H9 (cell line): ENCODE measurements at places on chromosomes 3 and 15. TPM values are rescaled to one million over a fixed set of nuclear protein-coding genes. Genes with fewer than 3 reads are reported as not detected.
A peak's percentile ranks its signal among the peaks of the same experiment; 100 is the strongest.

FOXB1 gene
- total RNA-seq: 3.5 and 3.7 TPM in 2 replicates

DAZL gene
- 21.2 and 21.7 TPM in 2 replicates for total RNA-seq

RHOV gene
- 3.9 and 4.3 TPM in 2 replicates for total RNA-seq

CCDC54 gene
- total RNA-seq: not detected in 2 replicates

TGM5 gene
- total RNA-seq: not detected in 2 replicates

UBP1 gene
- total RNA-seq: 101 and 103 TPM in 2 replicates

COL6A6 gene
- 0.07 and 0.11 TPM in 2 replicates for total RNA-seq

MYRIP gene
- 1.8 and 2.2 TPM in 2 replicates for total RNA-seq

LMAN1L gene
- not detected in 2 replicates for total RNA-seq

DNA sequence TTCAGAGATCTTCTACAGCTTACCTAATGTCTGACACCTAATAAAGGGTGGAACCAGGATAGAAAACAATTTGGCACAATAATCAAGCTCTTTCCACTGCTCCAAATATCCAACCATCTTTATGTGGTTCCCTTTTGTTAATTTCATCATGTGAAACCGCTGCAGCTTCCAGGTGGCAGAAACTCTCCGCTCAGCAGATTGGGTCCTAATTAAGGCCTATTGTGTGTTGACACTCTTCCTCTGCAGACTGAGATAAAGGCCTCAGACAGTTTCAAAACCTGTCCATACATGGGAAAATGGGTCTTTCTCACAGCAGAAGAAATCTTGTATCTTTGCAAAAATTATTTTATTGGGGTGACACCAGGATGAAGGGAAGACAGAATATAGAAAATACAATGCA lies 1002.4 kb upstream of the SEMA6D start:
- no peak overlapping the region for H3K27ac ChIP-seq
- no peaks in the 10 kb centered on the region for H3K36me3 ChIP-seq
- H3K4me1 ChIP-seq: no peaks in the 10 kb centered on the region
- DNase-seq: no peak
- H3K4me3 ChIP-seq: no peak overlapping the region

GRCh38 chr3:172142864-172143451 lies 103.6 kb downstream of the FNDC3B start:
- H3K36me3 ChIP-seq: peaks cover 7% of the 10 kb centered on the region
- peaks cover 32% of the 10 kb centered on the region for H3K4me1 ChIP-seq
- no peaks in the 10 kb centered on the region for H3K27me3 ChIP-seq
- DNase-seq: no peak

DNA sequence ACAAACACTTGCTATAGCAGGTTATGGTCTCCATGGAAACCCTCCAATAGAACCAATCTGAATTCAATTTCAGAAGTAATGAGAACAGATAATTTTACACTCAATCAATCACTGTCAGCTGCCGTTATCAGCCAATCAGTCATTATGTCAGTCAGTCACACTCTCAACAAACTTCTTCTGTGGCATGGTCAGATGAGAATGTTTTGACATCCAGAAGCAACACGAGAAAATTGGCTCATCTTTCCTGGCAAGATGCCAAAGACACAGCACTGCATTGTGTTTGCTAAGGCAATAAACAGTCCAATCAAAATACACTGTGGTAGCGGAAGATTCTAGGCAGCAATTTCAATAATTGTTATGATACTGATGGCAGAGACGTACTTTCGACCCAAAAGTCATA lies 190.7 kb downstream of the RORA start:
- no peak overlapping the region for H3K27ac ChIP-seq
- no peaks in the 10 kb centered on the region for H3K36me3 ChIP-seq
- no peak for DNase-seq
- no peaks in the 10 kb centered on the region; the same call in 1 of the 2 replicates for H3K4me1 ChIP-seq

GRCh38 chr15:80019168-80019745 lies 40.2 kb upstream of the ZFAND6 start:
- H3K4me3 ChIP-seq: no peak overlapping the region
- H3K36me3 ChIP-seq: no peaks in the 10 kb centered on the region; the same call in 2 of the 3 replicates
- no peak overlapping the region for H3K27ac ChIP-seq

DNA sequence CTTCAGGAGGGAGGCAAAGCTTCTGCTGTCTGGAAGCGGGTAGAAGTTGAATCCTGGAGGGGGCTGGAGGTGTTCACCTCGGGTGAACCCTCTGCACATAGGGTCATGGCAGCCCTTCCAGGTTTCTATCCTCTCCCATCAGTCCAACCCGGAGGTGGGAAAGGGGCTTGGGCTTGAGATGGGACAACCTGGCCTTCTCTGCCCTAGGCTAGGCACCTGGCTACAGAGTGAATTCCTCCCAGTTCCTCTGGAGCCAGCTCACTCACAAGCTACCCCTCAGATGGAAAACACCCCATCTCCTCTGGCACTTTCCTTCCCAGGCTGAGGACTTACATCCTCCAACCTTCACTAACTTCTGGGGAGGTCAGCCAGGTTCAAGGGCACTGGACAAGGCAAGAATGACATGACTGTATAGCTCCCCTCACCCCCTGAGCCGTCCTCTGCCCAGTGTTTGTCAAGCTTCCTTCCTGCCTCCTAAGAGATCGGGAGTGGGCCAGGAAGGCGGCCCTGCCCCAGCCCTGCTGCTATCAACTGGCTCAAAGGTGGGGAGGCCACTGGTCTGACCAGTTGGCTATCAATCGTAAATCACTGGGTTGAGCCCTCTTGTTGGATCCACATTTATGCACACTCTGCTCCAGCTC lies 45.8 kb downstream of the KLF15 start:
- no peaks in the 10 kb centered on the region for H3K27me3 ChIP-seq
- no peaks in the 10 kb centered on the region; the same call in 1 of the 2 replicates for H3K4me1 ChIP-seq
- H3K4me3 ChIP-seq: no peak overlapping the region
- DNase-seq: no peak
- no peaks in the 10 kb centered on the region for H3K36me3 ChIP-seq
- no peak overlapping the region for H3K27ac ChIP-seq

GRCh38 chr3:49600781-49601180 lies 46.5 kb downstream of the BSN start:
- H3K27me3 ChIP-seq: no peaks in the 10 kb centered on the region
- no peak for DNase-seq
- no peaks in the 10 kb centered on the region for H3K36me3 ChIP-seq
- no peak overlapping the region for H3K4me3 ChIP-seq

- H3K27ac ChIP-seq: no peak overlapping the region
- no peak overlapping the region for H3K4me3 ChIP-seq
Observed at GRCh38 chr3:192608726-192609600, 118.4 kb downstream of the FGF12 start.

DNA sequence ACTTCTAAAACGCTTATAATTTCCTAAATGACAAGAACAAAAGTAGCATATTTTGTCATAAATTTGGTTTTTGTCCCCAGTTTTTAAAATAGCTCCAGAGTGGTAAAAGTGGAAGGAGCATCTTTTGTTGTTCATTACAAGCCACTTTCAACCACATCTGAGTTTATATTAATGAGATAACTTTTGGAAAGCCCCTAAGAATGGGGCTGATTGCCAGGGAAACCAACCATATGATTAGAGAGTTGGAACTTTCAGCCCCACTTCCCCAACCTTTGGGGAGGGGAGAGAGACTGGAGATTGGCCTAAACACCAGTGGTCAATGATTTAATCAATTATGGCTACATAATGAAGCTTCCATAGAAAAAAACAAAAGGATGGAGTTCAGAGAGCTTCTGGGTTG lies 57.4 kb downstream of the CPA3 start:
- no peak for DNase-seq
- no peak overlapping the region for H3K27ac ChIP-seq
- no peaks in the 10 kb centered on the region for H3K27me3 ChIP-seq
- H3K36me3 ChIP-seq: no peaks in the 10 kb centered on the region

DNA sequence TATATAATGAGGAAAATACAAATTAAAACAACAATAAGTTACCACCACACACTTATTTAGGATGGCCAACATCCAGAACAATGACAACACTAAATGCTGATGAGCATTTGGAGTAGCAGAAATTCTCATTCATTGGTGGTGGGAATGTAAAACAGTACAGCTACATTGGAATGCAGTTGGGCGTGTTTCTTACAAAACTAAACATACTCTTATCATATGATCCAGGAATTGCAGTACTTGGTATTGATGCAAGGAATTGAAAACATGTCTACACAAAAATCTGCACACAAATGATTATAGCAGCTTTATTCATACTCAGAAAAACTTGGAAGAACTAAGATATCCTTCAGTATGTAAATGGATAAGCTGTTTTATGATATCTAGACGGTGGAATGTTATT lies 594.2 kb downstream of the ZBBX start:
- no peaks in the 10 kb centered on the region for H3K4me1 ChIP-seq
- H3K27me3 ChIP-seq: no peaks in the 10 kb centered on the region
- H3K27ac ChIP-seq: no peak overlapping the region
- no peak overlapping the region for H3K4me3 ChIP-seq

DNA sequence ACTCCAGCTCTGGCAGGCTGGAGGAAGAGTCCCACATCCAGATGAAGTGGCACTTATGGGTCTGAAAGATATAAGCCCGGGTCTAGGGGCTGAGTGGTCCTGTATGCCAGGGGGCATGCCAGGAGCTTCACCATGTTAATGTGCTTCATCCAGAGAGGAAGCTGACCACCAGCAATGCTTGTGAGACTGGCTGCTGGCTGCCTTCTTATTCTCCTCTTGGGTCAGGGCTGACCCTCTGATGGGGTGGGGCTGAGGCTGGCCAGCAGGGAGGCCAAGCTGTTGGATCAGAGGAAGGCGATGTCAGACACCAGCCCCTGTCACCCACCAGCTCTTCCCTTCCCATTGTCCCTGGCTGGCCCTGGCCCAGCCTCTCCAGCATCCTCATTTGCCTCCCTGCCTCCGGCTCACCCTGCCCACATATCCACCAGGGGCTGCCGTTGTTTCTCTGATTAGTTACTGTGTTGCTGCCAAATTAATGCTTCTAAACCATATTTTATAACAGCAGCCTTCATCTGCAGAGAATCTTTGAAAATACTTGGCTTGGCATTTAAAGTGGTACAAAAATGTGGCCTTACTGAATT lies 20.4 kb upstream of the PSTPIP1 start:
- no peak overlapping the region for H3K27ac ChIP-seq
- no peak overlapping the region for H3K4me3 ChIP-seq
- no peaks in the 10 kb centered on the region for H3K4me1 ChIP-seq
- DNase-seq: no peak
- H3K27me3 ChIP-seq: no peaks in the 10 kb centered on the region

- H3K36me3 ChIP-seq: peaks cover 1% of the 10 kb centered on the region; the same call in 1 of the 3 replicates
- DNase-seq: no peak
- no peaks in the 10 kb centered on the region for H3K4me1 ChIP-seq
- no peak overlapping the region for H3K4me3 ChIP-seq
Observed at GRCh38 chr15:45904019-45904418, 269.2 kb downstream of the SQOR start.

- no peaks in the 10 kb centered on the region for H3K36me3 ChIP-seq
- DNase-seq: no peak
- H3K4me3 ChIP-seq: no peak overlapping the region
- H3K27me3 ChIP-seq: no peaks in the 10 kb centered on the region
- no peaks in the 10 kb centered on the region for H3K4me1 ChIP-seq
- H3K27ac ChIP-seq: no peak overlapping the region
Observed at GRCh38 chr3:198030726-198031125, 70.7 kb downstream of the LMLN start.

GRCh38 chr3:4786431-4786830 lies 192.8 kb upstream of the BHLHE40 start:
- H3K36me3 ChIP-seq: peaks cover 9% of the 10 kb centered on the region
- no peaks in the 10 kb centered on the region for H3K27me3 ChIP-seq
- no peak overlapping the region for H3K4me3 ChIP-seq
- no peak overlapping the region for H3K27ac ChIP-seq
- H3K4me1 ChIP-seq: no peaks in the 10 kb centered on the region

DNA sequence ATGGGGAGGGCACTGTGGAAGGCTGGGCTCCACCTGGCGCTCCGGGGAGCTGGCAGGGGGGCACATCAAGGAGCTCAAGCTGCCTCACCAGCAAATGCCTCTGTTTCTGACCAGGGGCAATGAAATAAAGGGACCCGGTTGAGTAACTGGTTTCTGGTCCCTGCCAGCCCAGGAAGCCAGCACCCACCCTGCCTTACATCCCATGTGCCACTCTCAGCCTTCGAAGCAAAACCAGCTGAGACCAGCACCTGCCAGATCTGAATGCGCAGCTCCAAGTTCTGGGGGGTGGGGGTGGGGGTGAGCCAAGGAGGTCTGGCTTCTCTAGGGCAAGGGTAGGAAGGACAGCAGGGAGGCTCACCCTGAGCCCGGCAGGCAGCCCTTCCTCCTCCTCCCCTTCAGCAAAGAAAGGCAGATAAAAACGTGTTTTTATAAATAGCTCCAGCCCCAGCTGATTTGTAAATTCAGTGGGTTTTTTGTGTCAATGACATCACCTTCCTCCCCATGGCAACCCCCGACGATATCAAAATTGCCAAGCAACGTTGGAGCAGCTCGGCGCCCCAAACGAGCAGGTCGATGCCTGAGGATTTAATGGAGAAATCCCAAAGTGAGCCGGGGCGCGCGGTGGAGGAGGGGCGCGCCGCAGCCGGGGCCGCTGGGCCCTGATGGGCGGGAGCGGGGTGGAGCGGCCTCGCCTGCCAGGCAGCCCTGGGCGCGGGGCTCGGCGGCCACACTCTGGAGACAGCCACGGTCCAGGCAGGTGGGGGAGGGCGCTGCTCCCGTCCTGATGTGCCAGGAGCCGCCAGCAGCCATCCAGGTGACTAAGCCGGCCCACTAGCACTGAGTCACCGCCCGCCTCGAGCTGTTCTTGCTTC lies at the start of gene PAK6:
Gene PAK6, plus strand, starts transcription at position 532 of the 872 bp plus-strand sequence. CDS start 25,723 bp downstream, outside the sequence.
- no peaks in the 10 kb centered on the region; the same call in 1 of the 2 replicates for H3K4me1 ChIP-seq
- no peaks in the 10 kb centered on the region for H3K36me3 ChIP-seq
- peak; percentile 88 for DNase-seq
- no peak within 1 kb of the TSS for H3K27ac ChIP-seq
- H3K4me3 ChIP-seq: peak within 1 kb of the TSS; percentile 51

DNA sequence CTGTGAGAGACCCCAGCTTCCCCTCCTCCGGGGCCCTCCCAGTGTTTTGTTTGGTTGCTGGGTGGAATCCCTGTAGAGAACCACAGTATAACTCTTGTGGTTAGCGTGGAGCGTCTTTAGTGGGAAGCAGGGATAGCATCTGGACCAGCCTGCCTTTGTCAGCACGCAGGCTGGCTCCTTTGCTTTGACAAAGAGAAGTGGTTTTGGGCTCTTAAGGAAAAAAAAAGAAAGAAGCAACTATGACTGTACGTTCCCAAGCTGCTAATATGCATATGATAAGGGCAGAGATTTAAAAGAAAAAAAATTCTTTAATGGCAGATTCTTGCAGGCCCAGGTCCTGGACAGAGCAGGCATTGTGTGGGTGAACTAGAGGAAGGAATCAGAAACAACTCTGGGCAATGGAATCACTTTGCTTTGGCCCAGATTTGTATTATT lies 340.8 kb upstream of the CTDSPL start:
- no peaks in the 10 kb centered on the region for H3K36me3 ChIP-seq
- no peak overlapping the region for H3K4me3 ChIP-seq
- no peak for DNase-seq

- no peak overlapping the region for H3K4me3 ChIP-seq
- H3K27ac ChIP-seq: no peak overlapping the region
- no peaks in the 10 kb centered on the region for H3K27me3 ChIP-seq
- H3K4me1 ChIP-seq: no peaks in the 10 kb centered on the region
- no peaks in the 10 kb centered on the region for H3K36me3 ChIP-seq
Observed at GRCh38 chr15:96474231-96474664, 143.7 kb downstream of the NR2F2 start.

- no peaks in the 10 kb centered on the region for H3K27me3 ChIP-seq
- no peak overlapping the region for H3K27ac ChIP-seq
- peaks cover 2% of the 10 kb centered on the region; the same call in 1 of the 2 replicates for H3K4me1 ChIP-seq
- no peak for DNase-seq
- H3K36me3 ChIP-seq: no peaks in the 10 kb centered on the region
Observed at GRCh38 chr15:66563566-66564110, 2.2 kb downstream of the LCTL start.
